ENCODE measurements at places on chromosomes 7 and 10.

DNA sequence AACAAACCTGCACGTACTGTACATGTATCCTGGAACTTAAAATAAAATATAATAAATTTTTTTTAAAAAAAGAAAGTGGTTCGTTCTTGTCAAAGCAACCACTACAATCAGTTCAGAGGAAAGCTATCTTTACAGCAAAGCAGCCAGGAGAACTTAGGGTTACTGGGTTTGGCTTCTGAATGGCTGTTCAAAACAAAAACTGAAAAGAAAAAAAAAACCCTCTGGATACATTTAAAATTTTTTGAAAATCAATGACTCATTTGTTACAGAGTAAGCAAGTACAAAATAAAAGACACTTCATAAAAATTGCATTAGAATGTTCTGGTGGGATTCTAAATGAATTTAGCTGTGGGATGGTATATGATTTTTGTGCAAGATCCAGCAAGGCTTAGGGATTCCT lies 28.6 kb upstream of the ADD3 start:
- no peak for DNase-seq
- no peak overlapping the region for H3K4me3 ChIP-seq
- no peaks in the 10 kb centered on the region for H3K36me3 ChIP-seq
- peaks cover 3% of the 10 kb centered on the region for H3K4me1 ChIP-seq
- H3K27me3 ChIP-seq = no peaks in the 10 kb centered on the region

- H3K27ac ChIP-seq = peak overlapping the region; percentile 98
- no peak for DNase-seq
- H3K36me3 ChIP-seq = no peaks in the 10 kb centered on the region
- H3K4me1 ChIP-seq = peaks cover 14% of the 10 kb centered on the region
Measured at GRCh38 chr7:16420329-16420648, 1.0 kb downstream of the CRPPA start.

GRCh38 chr10:43962346-43963191 lies 313.9 kb upstream of the ZNF32 start:
- no peak overlapping the region for H3K27ac ChIP-seq
- H3K36me3 ChIP-seq = no peaks in the 10 kb centered on the region
- no peaks in the 10 kb centered on the region for H3K4me1 ChIP-seq
- no peak for DNase-seq

- H3K36me3 ChIP-seq = peaks cover 63% of the 10 kb centered on the region
- DNase-seq = no peak
- peak overlapping the region; percentile 40 for H3K27ac ChIP-seq
- H3K4me3 ChIP-seq = no peak overlapping the region
- H3K27me3 ChIP-seq = no peaks in the 10 kb centered on the region
- H3K4me1 ChIP-seq = peaks cover 7% of the 10 kb centered on the region
Measured at GRCh38 chr10:29555091-29555745, 79.6 kb downstream of the SVIL start.

DNA sequence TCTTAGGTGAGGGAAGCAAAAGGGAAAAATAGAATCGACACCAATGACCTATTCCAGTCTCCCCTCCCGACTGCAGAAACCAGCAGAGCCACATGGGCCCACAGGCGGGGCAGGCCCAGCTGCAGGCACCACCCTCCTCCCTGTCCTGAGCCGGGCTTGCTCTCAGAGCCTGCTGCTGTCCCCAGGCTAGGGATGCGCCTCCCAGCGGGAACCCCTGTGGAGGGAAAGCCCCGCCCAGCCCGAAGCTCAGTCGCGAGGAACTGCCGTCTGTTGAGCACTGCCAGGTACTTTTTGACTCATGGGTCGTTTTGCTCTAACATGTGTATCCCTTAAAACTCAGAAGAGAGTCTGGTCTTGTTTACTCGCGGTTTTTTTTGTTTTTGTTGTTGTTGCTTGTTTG lies 124.5 kb upstream of the RET start:
- H3K36me3 ChIP-seq = no peaks in the 10 kb centered on the region
- DNase-seq = no peak
- H3K27me3 ChIP-seq = no peaks in the 10 kb centered on the region

DNA sequence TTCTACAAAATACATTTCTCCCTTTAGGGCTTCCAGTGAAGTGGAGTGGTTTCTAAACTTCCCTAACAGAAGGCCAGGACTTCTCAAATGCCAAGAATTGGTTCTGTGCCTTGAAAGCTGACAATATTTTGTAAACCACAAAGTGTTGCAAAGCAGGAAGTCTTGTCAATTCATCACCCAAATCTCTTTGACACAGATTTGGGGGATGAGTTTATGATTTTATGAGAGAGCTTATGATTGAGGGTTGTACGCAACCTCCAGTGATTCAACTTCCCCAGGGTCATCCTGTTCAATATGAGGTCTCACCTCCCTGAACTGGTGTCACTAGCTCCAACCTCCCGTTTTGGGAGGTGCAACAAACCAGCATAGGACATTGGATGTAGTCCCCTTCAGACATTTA lies 83.7 kb downstream of the PRLHR start:
- no peaks in the 10 kb centered on the region for H3K4me1 ChIP-seq
- H3K36me3 ChIP-seq = no peaks in the 10 kb centered on the region
- H3K27ac ChIP-seq = no peak overlapping the region
- H3K27me3 ChIP-seq = no peaks in the 10 kb centered on the region
- no peak overlapping the region for H3K4me3 ChIP-seq

DNA sequence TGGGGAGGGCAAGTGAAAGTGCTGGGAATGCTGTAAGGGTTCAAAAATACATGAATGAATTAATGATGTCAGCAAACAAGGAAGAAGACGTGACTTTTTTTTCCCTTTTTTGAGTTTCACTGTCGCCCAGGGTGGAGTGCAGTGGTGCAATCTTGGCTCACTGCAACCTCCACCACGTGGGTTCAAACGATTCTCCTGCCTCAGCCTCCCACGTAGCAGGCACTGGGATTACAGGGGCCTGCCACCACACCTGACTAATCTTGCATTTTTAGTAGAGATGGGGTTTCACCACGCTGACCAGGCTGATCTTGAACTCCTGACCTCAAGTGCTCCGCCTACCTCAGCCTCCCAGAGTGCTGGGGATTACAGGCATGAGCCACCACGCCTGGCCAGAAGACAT lies 30.0 kb downstream of the DENND10 start:
- no peaks in the 10 kb centered on the region for H3K27me3 ChIP-seq
- no peaks in the 10 kb centered on the region for H3K4me1 ChIP-seq
- DNase-seq = no peak

- no peak overlapping the region for H3K4me3 ChIP-seq
- peak overlapping the region; percentile 18 for H3K27ac ChIP-seq
- no peaks in the 10 kb centered on the region for H3K27me3 ChIP-seq
- DNase-seq = no peak
- H3K4me1 ChIP-seq = peaks cover 25% of the 10 kb centered on the region
- H3K36me3 ChIP-seq = peaks cover 7% of the 10 kb centered on the region
Measured at GRCh38 chr10:30442019-30442606, 8.1 kb downstream of the MAP3K8 start.

- H3K4me1 ChIP-seq = peaks cover 14% of the 10 kb centered on the region
- no peak for DNase-seq
- no peaks in the 10 kb centered on the region for H3K27me3 ChIP-seq
- no peak overlapping the region for H3K27ac ChIP-seq
- H3K4me3 ChIP-seq = no peak overlapping the region
- H3K36me3 ChIP-seq = no peaks in the 10 kb centered on the region
Measured at GRCh38 chr7:132492823-132493445, 83.3 kb downstream of the PLXNA4 start.

DNA sequence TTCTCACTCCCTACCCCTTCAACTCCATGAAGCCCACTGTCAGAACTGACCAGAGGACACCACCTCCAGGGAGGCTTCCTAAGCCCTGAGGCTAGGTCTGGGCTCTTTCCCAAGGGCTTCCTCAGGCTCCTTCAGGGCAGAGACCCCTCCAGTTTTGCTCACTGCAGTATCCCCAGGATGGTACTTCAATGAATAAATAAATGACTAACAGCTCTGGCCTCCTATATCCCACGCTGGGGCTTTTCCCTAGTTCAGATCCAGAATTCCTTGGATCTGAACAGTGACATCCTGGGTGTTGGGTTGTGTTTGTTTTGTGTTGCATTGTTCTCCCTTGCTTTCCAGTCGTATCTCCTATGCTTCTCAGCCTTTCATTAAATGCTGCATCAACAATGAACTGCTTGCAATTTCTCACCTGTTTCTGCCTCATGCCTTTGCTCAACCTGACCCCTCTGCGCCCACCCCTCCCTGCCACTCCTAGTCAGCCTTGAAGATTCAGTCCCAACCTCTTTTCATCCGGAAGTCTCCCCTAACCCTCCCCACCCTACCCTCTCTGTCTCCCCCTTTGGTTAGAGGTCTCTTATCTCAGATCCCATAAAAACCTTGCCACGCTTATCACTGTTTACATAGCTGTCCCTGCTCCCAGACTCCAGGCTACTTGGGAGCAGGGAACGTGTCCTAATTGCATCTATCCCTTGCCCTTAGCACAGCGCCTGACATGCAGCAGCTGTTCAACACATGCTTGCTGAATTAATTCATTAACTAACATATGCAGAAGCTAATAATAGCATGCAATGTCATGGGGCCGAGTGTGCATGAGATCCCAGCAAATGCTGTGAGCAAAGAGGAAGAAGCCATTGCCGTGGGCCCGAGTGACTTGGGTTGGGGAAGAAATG lies 41.7 kb downstream of the PPP1R3C start:
- peak; percentile 78 for DNase-seq
- H3K4me1 ChIP-seq = peaks cover 73% of the 10 kb centered on the region
- no peaks in the 10 kb centered on the region for H3K27me3 ChIP-seq
- no peaks in the 10 kb centered on the region for H3K36me3 ChIP-seq
- peak overlapping the region; percentile 96 for H3K27ac ChIP-seq

DNA sequence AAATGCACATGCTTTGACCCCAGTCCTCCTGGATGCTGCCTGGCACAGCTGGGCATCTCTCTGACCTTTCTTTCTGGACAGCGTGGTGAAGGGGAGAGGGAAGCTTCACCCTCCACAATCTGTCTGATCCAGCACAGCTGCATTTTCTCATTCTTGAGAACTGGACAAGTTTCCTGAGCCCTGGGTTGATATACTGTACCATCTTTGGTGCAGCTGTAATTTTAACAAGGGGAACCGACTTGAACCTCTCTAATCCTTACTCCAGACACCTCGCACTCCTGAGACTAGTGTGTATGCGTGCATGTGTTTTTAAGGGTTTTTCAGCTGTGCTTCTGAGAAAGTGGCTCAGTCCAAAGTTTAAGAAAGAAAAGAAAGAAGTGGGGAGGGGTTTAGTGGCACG lies 655.7 kb downstream of the INHBA start:
- H3K4me1 ChIP-seq = peaks cover 30% of the 10 kb centered on the region
- H3K4me3 ChIP-seq = no peak overlapping the region
- peak; percentile 14 for DNase-seq
- H3K27ac ChIP-seq = peak overlapping the region; percentile 80
- H3K36me3 ChIP-seq = no peaks in the 10 kb centered on the region

DNA sequence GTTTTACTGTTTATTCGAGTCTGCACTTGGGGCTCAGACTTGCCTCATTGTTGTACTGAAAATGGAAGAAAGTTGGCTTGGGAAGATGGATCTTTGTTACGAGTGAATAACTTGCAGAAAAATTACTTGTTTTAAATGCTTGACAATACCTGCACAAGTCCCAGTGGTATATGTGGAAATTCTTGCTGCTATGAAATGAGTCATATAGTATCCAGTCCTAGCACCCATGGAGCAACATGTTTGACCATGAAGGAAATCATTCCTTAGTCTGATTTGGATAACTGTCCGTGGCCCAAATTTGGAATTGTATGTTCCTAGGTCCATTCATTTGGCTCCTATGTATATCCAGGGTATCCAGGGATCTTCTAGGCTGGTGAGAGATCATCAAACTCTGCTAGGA lies 1096.8 kb downstream of the KCNMA1 start:
- H3K36me3 ChIP-seq = no peaks in the 10 kb centered on the region
- H3K27ac ChIP-seq = no peak overlapping the region
- H3K4me3 ChIP-seq = no peak overlapping the region
- no peak for DNase-seq

DNA sequence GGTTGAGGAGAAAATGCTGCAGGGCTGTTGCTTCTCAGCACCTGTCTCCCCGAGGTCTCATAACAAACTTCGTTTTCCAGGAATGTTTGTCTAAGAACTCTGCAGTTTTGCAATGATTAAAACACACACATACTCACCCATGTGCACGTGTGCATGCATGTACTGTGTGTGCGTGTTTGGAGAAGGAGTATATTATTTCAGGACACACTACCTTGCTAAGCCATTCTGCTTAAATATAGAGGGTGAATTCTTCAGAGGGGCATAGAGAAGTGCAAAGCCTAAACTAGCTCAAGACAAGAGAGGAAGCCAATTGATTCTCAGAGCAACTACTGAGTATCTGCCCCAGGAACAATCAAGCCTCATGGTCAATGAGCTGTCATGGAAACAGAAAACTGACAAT lies 298.4 kb upstream of the MGMT start:
- no peak overlapping the region for H3K4me3 ChIP-seq
- H3K27ac ChIP-seq = no peak overlapping the region
- H3K4me1 ChIP-seq = no peaks in the 10 kb centered on the region
- no peak for DNase-seq
- H3K36me3 ChIP-seq = no peaks in the 10 kb centered on the region
- H3K27me3 ChIP-seq = no peaks in the 10 kb centered on the region

DNA sequence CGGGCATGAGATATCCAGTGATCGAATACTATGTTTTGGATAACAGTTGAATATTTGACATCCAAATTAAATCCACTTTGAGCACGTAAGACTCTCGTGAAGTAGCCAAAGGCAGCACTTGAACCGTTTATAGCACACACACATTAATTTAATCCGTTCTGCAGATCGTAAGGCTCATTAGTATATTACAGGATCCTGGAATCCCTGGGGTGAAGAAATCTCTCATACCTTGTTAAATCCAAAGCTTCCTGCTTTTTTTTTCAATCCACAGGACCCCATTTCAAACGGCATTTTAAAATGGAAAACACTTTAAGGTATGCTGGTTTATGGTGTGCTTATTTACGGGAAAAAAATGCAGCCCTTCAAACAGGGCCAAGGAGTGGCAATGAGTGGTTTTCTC lies 158.4 kb upstream of the ADARB2 start:
- no peak overlapping the region for H3K4me3 ChIP-seq
- no peaks in the 10 kb centered on the region for H3K36me3 ChIP-seq

GRCh38 chr10:31751051-31751737 lies 177.4 kb downstream of the ARHGAP12 start:
- H3K36me3 ChIP-seq = no peaks in the 10 kb centered on the region
- H3K27ac ChIP-seq = no peak overlapping the region
- H3K27me3 ChIP-seq = no peaks in the 10 kb centered on the region
- no peaks in the 10 kb centered on the region for H3K4me1 ChIP-seq
- no peak overlapping the region for H3K4me3 ChIP-seq

DNA sequence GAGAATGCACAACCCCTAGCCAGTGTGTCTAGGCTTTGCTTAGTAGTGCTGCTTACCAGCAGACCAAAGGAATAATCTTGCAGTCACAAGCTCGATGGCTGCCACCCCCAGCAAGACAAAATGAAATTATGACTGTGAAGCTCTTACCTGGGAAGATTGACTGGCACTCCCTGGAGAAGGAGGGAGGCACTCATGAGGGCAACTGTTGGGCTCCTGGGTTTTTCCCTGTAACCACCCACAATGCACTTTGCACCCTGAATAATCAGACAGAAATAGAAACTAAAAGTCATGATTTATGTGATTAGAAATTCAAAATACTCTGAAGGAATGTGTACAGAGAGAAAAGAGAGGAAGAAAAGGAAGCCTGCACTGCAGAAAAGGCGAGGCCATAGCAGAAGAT lies 144.3 kb upstream of the DGKB start:
- no peak overlapping the region for H3K4me3 ChIP-seq
- no peak for DNase-seq
- H3K4me1 ChIP-seq = no peaks in the 10 kb centered on the region
- no peaks in the 10 kb centered on the region for H3K27me3 ChIP-seq
- no peaks in the 10 kb centered on the region for H3K36me3 ChIP-seq
- no peak overlapping the region for H3K27ac ChIP-seq

Data from cardiac muscle cell (in vitro differentiated cells and primary cell).